ENCODE measurements at places on chromosomes 1 and 21.

DNA sequence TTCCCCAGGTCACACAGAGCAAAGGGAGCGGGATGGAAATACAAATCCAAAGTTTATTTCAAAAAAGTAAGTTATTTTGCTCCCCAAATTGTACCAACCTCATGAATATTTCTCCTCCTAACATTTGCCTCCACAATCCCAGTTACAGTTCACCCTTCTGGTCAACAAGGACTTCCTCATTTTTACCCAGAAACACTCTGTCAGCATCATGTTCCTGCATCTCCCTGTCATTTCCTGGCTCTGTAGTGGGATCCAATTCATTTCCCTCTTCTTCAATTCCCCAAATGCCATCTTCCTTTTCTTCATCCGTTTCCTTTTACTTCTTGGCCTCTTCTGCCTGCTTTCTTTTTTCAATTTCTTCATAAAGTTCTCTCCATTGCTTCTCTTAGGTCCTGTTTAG, 32.0 kb upstream of the EPS15 start:
- no peak for DNase-seq

DNA sequence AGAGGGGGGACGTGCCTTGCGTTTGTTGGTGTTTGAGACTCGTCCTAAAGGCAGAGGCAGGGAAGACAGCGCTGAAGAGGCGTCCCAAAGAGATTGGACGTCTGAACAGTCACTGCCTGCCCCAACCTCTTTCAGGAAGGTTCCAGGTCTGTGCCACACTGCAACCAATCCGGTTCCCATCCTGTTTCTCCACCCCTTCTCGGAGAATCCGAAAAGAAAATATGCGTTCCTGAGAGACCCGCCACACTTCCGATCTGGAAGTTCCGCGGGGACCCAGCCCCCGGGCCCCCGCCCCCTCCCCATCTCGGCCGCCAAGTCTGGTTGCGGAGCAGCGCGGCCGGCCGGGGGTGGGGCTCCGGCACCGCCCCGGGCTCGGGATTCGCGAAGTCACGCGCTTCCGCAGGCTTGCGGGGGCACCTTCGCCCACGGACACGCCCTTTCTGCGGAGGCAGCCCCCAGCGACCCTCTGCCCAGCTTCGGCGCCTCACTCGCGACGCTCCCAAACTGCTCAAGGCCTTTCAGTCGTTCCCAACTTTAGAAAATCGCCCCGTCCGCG, 124.5 kb upstream of the DPYD start:
- DNase-seq: no peak

DNA sequence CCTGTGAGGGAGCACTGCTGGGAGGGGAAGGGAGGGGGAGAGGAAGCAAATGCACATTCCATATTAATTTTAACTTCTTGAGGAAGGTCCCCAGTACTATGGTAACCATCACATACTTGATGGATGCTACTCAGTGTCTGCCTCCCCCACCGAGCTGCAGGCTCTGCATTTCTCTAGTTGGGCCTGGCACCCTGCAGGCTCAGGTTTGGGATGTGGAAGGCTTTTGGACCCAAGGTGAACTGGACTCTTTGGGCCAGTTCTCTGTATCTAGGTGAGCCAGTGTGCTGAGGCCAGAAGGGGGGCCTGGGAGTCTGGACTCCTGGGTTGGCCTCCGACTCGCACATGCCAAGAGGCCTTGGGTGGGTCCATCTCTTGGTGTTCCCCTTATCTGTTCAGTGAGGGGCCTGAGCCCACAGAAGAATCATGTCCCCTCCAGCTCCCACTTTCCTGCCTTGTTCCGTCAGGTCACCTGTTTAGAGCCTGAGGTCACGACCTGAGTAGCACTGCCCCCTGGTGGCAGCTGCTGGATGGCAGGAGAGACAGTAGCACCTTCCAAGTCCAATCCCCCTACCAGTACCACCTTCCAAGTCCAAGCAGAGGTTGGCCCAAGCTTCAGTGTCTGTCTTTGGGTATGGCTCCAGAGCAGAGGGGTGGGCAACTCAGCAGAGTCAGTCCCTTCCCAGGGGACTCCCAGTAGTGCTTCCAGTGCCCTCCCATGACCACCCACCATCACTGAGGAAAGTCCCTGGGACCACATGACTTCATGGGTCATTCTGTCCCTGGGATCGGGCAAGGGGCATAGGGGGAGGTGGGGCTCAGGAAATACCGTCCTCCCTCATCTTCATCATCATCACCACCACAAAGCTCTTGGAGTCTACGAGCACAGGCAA, 241.8 kb downstream of the TRABD2B start:
- DNase-seq: peak; percentile 40

DNA sequence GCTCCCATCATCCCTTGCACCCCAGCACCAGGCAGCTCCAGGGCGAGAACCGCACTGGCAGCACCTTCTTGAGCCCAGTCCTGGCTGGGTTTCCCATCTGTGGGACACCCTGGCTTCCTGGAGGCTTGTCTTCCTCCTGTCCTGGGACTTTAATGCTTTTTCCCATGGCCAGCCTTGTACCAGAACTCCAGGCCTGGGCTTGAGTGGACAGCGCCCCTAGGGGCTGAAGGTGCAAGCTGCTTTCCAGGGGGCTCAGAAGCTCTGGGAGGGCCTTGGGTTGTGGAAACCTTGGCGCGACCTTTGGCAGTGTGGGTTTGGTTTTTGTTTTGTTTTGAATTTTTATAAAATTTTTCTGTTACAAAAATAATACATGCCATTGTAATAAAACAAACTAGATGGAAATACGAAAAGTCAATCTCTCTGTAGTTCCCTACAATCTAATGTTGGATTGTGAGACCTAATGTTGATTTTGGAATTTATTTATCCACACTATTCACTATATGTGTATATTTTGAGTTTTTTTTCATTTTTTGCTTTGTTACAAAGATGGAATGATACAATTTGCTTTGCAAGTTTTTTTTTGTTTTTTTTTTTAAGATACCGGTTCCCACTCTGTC, 33.8 kb upstream of the RPL11 start:
- DNase-seq: no peak

DNA sequence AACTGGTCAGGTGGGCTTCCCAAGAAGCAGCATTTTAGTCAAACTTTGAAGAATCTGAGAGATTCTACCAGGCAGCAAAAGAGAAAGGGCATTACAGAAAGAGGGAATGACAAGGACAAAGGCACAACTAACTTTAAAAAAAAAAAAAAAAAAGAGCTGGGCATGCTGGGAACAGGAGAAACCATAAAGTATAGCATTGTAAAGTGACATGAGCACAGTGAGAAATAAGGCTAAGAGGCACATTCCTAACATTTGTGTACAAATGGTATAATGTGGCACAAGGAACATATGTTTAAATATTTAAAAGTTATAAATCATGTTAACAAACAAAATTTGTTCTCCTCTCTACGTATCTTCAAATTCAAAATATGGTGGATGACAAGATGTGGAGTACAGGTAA, 69.6 kb downstream of the CLCA4 start:
- no peak for DNase-seq

DNA sequence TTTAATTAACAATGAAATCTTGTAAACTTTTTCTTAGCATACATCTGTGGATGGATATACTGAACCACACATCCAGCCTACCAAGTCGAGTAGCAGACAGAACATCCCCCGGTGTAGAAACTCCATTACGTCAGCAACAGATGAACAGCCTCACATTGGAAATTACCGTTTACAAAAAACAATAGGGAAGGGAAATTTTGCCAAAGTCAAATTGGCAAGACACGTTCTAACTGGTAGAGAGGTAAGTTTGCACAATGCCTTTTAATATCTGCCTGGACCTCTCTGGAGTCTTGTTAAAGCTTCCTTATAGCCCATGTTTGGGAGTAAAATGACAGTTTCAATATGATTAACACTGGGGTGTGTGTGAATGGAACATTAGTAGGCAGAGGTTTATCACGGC, 51.4 kb downstream of the MARK1 start:
- DNase-seq: no peak

DNA sequence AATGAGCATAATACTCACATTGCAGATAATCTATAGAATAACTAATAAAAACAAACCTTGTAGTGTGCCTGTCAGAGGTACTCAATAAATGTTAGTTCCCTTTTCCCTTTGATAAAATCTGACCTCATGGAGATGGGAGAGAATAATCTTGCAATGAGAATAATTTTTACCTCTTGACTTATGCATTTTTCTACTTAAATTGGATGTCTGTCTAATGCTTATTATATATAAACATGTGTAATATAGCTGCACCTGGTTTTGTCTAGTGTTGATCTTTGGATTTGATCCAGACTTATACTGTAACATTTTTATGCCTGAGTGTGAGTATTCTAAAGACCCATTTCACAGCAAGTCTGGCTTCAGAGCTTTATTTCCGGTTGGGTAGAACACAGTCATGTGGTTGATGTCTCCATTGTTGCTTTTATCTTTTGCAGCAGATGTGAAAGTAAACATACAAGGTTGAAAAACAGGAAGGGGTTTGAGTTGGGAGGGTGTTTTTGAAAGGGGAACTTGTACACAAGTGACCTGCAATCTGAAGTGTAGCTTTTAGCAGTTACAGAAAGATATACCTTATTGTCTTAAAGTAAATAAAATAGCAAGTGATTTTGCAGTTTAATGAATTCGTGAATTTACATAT, 12.4 kb downstream of the EPB41 start:
- peak; percentile 4 for DNase-seq

DNA sequence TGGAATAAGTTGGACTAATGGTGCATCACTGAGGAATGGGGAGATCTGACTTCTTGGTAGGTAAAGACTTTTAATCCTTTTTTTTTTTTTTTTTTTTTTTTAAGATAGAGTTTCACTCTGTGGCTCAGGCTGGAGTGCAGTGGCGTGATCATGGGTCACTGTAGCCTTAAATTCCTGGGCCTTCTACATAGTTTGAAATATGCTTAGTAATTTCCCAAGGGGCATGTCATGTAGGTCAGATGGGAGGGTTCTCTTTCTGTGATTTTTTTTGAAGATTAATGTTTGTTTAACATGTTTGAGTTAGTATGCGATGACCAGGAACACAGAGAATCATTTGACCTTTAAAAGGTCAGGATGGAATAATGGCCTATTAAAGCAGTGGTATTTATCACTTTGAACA, 129.1 kb downstream of the S1PR1 start:
- no peak for DNase-seq

- no peak for DNase-seq
These were observed 39.4 kb upstream of the CD55 start for GRCh38 chr1:207282058-207282457.

GRCh38 chr1:180842052-180842451, 70.6 kb upstream of the KIAA1614 start:
- DNase-seq: no peak

GRCh38 chr1:18722270-18722669, 91.6 kb downstream of the PAX7 start:
- no peak for DNase-seq

DNA sequence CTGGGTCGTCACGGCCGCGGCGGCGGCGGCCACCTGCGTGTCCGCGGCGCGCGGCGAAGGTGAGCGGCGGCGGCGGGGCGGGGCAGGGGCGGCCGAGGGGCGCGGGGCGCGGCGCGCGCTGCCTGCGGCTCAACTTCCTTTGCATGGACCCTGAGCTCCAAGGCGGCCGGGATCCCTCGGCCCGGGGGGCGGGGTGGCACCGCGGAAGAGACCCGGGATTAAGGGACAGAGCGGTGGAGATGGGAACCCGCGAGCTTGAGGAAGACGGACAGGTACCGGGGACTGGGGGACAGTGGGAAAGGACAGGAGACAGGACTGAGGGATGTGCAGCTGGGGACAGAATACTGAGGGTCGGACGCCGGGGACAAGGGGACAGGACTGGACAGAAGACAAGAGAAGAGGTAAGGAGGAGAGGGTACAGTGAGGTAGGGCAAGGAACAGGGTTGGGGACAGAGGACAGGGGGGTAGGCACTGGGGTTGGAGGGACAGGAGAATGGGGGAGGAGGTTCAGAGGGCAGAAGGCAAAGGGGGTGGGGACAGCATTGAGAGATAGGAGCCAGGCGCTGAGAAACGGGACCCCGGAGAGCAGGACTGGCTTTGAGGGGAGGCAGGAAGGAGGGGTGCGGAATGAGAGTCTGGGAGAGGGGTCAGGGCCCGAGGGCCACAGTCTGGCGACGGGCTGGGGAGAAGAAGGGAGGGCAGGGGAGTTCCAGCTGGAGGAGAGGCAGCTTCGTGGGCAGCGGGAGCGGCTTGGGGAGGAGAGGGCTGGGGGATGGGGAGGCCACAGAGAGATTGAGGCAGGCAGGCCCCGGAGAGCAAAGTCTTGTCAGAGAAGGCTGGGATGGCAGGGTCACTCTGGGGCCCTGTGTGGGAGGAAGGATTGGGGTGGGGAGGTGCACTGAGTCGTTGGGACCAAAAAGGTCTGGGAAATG, 648 bp downstream of the EPHA8 start:
- DNase-seq: no peak

GRCh38 chr1:224513383-224513782, 78.8 kb upstream of the WDR26 start:
- no peak for DNase-seq

- no peak for DNase-seq
These were observed 10.9 kb downstream of the PBX1 start for GRCh38 chr1:164569866-164570265.

All from activated CD4-positive, CD25-positive, alpha-beta regulatory T cell (primary cell).